ENCODE measurements at places on chromosomes 16 and 17.

DNA sequence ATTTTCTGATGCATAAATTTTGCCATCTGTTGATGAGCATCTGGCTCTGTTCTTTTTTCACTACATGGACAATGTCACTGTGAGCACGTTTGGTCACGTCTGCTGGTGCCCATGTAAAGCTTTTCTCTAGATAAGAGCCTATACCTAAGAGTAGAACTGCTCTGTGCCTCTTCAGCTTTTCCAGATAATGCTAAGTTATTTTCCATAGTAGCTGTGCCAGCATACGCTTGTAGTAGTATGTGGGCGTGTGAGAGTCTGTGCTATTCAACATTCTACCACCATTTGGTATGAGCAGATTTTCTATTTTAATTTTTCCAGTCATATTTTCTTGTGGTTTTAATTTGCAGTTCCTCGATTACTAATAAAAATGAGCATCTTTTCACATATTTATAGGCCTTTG lies 33.2 kb downstream of the VPS35L start:
- DNase-seq, result no peak

- DNase-seq, result no peak
Measured at GRCh38 chr17:77692571-77693161, 265.8 kb upstream of the TNRC6C start.

DNA sequence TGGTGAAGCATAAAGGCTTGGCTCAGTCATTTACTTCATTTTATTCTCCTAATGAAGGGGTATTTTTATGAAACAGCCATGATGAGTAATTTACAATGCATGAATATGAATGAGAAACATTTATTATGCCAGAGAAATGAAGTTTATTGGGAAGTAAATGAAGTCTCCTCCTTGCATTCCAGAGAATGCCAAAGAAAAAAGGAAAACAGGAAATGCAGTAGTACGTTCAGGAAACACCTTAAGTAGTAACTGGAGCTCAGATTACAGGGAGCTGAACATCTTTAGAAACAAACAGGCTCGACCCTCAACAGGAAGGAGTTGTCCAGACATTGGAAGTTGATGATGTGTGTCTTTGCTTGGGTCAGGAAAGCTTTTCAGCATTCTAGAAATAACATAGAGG lies 4.6 kb downstream of the KRT34 start:
- no peak for DNase-seq

DNA sequence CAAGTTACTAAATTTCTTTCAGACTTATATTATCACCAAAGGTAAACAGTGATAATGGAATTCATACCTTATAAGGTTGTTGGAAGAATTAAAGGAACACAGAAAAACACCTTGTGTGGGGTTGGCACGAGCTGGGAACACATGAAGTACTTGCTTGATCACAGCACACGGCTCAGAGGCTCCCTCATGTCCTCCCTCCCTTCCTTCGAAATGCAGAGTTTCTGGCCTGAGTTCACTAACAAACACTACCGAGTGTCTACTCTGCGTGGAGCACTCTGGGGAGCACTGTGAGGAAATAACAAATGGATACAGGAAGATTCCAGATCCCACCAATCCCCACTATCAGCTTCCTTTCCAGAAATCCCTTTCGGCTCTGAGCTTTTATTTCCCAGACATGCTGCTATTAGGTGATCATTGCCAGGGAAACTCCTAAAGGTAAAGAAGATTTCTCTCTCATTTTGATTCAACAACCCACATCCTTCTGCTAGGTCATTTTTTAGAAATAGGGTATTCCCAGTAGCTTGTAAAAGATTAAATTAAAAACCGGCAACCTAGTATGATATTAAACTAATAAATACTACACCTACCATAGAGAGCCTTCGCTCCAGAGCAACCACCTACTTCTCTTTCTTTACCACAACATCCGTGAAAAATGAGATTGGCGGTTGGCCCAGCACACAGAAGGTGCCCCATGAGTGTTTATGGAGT lies 6.1 kb upstream of the HNF1B start:
- DNase-seq, result no peak

DNA sequence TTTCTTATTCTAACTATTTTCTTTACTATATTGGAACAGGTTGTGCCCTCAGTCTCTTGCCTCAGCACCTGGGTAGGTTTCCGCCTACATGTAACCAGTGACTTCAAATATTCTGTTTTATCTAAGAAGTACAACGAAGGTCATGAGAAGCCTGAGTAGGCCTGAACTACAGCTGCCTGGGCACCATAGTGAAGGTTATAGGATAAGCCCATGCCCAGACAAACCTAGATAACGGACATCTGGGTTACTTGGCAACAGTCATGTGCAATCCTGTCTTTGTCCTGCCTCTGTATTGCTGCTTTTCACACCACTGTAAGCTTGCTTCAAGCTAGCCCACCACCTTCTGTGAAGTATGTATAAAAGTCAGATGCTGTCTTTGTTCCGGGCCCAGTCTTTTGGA lies 25.4 kb upstream of the ARL4D start:
- no peak for DNase-seq

GRCh38 chr16:81632392-81633146 lies 146.5 kb upstream of the PLCG2 start:
- peak; percentile 67 for DNase-seq

DNA sequence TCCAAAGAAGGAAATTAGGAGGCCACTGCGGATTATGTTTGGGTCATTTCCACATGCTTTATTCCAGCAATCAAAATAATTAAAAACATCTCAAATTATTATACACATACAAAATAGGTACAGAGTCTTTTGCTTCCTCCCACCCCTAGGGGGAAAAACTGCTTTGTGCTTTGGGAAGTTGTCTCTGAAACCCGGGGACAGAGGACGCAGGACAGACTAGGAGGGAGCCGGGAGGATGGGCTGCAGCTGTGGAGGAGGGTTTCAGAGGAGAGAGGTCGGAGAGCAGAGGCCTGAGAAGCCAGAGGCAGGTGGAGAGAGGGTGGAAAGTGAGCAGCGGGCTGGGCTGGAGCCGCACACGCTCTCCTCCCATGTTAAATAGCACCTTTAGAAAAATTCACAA lies 17.4 kb downstream of the COL1A1 start:
- no peak for DNase-seq

DNA sequence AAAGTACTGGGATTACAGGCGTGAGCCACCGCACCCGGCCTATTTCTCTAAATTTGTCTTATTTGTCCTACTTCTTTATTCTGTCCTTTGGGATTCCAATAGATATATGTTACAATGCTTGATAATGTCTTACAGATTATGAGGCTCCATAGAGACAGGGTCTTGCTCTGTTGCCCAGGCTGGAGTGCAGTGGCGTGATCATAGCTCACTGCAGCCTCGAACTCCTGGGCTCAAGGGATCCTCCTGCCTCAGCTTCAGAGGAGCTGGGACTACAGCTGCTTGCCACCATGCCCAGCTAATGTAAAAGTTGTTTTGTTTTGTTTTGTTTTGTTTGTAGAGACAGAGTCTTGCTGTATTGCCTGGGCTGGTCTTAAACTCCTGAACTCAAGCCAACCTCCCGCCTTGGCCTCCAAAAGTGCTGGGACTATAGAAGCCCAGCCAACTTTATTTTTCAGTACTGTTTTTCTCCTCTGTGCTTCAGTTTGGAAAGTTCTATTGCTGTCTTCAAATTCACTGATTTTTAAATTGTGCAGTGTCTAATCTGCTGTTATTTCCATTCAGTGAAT lies 10.3 kb downstream of the ANKRD13B start:
- DNase-seq, result no peak

Data from urinary bladder (tissue), 4 donors.